ENCODE measurements at places on chromosomes 13 and 19.
A peak's percentile ranks its signal among the peaks of the same experiment; 100 is the strongest.

DNA sequence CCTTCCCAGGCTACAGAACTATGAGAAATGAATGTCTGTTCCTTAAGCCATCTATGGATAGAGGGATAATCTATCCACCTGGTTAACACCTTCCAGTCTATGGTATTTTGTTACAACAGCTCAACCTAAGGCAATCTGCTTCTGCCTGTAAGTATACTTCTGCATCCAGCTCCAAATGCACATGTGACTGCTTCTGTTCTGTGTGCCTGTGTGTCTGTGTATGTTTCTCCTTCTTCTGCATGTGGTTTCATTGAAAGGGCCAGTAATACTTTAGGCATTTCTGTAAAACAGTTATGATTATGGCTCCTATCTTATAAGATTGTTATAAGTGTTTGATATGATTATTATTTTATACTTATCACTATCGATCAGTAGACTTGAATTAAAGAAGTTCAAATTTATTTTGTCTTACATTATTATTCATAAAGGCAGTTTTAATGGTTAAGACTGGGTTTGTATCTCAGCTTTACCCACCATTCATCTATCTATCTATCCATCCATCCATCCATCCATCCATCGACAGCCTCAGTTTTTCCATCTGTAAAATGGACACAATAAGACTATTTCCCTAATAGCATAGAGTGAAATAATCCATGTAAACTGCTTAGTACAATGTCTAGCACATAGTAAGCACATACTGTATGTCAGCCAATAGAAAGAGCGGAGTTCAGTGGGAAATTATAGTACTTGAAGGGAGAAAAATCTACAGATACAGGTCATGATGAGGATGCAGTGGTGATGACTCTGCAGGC lies 37.5 kb upstream of the TM9SF2 start:
- no peak for DNase-seq

DNA sequence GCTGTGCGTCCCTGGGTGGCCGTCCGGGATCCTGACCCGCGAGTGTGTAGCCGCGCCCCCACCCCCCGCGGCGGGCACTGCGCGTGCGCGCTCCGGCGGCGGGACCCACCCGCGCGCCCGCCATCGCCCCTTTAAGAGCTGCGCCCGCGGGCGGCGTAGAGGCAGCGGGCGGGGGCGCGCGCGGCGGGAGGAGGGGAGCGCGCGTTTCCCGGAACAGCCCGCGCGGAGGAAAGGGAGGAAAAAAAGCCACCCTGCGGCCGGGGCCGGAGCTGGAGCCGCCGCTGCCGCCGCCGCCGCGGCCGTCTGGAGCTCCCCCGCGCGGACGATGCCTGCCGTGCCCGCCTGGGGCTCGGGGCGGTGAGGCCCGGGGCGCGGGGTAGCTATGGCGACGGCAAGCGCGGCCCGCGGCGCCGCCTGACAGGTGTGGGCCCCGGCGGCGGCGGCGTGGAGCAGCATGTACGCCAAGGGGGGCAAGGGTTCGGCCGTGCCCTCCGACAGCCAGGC lies at the start of gene SSBP4:
TSS of gene SSBP4 (plus strand) at position 204 of the 504 bp plus-strand sequence. CDS start at position 455, 251 bp downstream.
- DNase-seq: peak; percentile 88

GRCh38 chr19:46840498-46840942 lies 10.1 kb downstream of the AP2S1 start:
- no peak for DNase-seq

GRCh38 chr19:39110263-39110967 lies 15.2 kb upstream of the PAK4 start:
- peak; percentile 82 for DNase-seq

DNA sequence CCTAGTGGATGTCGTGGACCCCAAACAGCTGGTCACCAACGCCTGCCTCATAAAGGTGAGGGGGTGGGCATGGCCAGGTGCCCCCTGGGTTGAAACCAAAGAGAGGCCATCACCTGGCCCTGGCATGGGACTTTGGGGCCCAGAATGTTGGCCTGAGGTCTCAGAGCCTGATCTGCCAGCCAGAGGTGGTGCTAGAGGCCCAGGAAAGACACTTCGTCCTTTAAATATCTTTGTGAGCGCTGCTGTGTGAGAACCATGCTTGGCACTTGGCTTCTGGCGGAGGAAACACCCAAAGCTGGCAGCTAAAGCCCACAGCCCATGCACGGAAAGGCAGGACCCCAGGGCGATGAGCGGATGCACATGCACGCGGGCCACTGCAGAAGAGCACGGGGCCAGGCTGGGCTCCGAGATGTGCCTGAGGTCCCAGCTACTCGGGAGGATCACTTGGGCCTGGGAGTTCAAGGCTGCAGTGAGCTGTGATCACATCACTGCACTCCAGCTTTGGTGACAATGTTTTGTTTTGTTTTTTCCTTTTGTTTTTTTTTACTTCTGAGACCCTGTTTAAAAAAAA lies 4.3 kb upstream of the ADM5 start:
- no peak for DNase-seq
